NAMALWA (cell line): ENCODE measurements at places on chromosomes 1 and 21.

- no peak for DNase-seq
Observed at GRCh38 chr1:95956215-95956614, 722.2 kb downstream of the RWDD3 start.

GRCh38 chr1:59685101-59685500, 129.6 kb upstream of the HOOK1 start:
- no peak for DNase-seq

GRCh38 chr1:41631971-41632370, 147.5 kb upstream of the EDN2 start:
- no peak for DNase-seq

DNA sequence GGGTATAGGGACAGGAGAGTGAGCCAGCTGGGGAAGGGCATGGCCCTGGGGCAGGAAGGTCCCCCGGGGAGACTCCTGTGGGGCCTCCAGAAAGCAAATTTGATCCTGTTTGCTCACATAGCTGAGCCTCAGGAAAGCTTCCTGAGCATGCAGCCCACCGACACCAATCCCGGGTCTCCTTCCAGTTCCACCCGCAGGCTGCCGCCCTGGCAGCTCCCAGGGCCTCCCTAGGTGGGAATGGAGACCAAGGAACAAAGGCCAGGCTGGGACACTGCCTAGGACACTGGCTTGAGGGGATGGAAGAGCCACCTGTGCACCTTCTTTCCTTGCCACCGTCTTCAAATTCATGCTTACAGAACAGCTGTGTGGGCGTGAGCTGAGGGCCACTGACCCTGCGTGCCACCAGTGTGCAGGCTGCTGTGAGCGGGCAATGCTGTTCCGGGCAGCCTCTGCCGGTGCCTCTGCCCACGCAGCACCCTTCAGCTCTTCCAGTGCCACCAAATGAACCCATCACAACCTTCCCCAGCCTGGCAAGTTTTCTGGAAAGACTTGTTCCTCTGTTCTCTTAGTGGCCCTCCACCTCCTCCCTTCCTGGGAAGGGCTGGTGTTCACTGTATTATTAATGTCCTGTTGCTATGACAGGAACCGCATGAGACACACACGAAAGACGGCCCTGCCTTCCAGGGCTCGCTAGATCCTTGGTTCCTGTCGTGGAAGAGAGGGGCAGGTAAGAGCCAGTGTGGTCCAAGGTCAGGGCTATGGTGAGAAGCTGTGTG, 53.6 kb downstream of the ACBD3 start:
- no peak for DNase-seq

DNA sequence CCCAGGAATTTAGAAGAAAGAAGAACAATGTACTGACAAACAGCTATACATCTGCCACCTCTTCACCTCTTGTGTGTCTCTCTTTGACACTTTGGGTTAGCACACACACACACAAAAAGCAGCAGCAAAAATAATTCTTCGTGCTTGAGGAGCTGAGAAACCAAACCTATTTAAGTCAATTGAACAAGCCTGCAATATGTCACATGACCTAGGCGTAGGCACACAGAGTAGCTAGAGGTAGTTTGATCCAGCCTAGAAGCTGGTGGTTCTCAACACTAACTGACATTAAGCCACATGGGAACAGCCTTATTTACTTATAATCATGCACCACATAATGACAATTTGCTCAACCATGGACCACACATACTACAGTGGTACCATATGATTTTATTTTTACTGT, 32.3 kb downstream of the RRAGC start:
- DNase-seq, result no peak

- no peak for DNase-seq
Observed at GRCh38 chr1:233652526-233652925, 38.6 kb downstream of the KCNK1 start.

DNA sequence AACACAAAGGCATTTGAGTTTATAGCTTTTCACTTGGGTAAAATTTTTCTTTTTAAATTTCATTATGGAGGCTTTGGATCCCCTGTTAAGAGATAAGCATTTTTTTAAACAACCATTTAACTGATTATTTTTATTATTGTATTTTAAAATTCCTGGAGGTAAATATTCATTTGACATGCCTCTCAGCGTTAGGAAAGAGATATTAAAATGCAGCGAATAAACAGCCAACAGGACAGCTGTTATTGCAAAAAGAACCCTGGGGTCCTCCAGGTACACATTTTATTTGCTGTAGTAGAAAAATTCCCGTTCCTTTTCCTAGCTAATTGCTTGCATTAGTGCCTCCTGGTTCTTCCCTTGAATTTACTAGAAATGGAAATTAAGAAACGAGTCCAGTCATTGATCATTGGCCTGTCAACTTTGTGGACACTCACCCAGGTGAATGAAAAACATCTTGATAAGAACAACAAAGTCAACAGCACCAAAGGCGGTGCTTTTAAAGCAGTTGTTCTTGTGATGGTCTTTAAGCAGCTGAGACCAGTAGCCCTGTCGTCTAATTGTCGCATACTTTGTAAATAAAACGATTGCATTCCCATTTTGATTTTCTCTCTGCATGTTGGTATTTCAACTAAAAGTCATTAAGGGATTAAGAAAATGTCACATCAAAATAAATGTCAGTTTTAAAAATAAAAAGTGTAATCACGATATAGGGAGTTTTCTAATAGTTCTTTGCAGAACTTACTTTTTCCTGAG, 282.4 kb downstream of the GRIK1 start:
- no peak for DNase-seq

- no peak for DNase-seq
Observed at GRCh38 chr1:61109158-61109557, 26.8 kb downstream of the NFIA start.

DNA sequence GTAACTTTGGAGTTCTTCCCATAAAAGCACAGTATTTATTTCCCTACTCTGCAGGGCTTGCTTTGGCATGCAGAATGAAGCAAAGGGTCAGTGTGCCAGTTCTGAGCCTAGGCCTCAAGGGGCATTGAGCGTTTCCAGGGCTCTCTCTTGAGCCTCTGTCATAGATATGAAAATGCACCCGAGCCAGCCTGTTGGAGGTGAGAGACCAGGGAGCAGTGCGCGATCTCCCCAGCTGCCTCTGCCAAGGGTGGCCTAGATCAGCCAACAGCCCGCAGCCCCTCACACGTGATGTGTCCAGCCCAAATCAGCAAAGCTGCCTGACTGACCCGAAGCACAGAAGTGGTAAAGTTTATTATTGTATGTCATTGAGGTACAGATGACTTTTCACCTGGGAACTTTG, 63.7 kb downstream of the TENT5C start:
- no peak for DNase-seq

GRCh38 chr1:52191395-52191965, 49.6 kb downstream of the ZFYVE9 start:
- DNase-seq, result no peak

GRCh38 chr1:187413405-187414169, 584.8 kb downstream of the PLA2G4A start:
- DNase-seq, result no peak

DNA sequence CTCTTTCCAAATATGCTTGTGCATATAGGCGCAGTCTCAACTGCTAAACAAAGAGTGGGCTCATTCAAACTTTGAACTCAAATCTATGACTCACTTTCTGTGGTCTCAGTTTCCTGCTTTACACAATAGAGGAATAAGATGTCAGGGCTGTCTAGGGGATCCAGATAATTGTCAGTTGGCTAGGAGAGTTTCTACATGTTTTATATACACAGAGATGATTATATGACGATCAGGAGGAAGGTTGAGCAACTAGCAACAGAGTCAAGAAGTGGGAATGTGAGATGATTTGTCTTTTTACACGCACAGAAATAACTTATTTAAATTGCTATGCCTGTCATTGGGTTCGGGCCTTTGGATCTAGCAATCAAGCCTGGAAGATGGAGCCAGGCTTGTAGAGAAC, 299.4 kb upstream of the LYPLAL1 start:
- DNase-seq, result no peak

DNA sequence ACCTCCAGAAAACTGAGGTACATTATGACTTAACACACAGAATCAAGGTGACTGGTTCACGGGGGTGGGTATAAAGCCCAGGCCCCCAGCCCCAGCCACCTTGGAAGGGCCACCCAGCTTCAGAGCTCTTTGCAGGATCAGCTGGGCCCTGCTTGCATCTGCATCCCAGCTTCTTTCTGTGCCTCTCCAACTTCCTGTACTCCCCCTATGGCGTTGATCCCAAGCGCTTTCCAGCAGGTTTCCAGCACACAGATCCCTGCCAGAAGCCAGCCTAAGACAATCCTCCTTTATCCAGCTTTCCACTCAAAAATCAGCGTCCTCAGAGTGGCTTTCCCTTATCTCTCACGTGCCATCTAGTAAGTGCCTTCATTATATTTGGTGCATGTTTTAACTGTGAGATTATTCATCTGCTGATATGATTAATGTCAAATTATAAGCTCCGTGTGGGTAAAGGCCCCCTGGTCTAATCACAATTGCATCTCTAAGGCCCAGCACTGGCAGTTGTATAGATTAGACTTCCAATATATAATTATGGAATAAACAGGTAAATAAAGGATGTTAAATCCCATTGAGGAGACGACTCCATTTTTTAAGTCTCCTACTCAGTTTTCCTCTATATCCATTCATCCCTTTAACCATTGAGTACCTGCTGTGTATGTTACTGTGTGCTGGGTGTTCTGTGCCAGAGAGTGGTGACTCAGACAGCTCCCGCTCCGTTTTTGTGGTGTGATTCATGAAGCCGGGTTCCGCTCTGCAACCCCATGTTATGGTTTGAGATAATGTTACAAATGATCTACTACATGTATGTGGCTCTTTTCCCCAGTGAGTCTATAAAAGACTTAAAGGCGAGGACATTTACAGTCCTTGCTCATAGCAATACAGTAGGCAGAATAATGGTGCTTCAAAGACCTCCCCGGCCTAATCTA, 387.6 kb downstream of the PCP4 start:
- no peak for DNase-seq

DNA sequence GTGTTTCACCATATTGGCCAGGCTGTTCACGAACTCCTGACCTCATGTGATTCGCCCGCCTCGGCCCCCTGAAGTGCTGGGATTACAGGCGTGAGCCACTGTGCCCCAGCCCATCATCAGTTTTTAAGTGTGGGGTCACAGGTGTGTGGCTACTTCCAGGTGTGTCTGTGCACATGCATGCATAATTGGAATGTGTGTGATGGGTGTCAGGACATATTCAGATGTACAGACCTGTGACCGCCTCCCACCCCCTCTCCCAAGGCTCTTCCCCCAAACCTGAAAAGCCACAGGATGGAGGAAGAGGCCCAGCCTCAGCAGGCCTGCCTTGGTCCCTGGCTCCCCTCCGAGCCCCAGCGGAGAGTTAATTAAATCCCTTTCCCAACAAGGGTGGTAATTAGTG, 37.3 kb upstream of the CSF3R start:
- DNase-seq, result no peak

- DNase-seq, result no peak
Observed at GRCh38 chr21:33286600-33287456, 20.7 kb downstream of the IL10RB start.

DNA sequence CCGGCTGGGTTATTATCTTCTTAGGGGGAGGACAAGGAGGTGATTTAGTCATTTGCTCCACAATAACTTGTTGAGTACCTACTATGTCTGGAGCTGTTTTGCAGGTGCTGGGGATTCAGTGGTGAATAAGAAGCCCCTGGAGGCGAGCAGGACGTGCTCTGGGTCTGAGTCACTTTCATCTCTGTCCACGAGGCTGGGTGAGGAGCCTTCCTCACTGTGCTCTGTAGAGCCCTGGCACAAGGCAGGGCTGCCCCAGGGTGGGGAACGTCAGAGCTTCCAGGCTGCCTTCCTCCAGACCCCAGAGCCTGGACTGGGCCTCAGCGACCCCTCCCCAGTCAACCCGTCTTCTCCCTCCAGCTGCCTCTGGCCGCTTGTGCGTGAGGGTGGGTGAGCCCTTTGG, 2.5 kb upstream of the PADI6 start:
- no peak for DNase-seq

DNA sequence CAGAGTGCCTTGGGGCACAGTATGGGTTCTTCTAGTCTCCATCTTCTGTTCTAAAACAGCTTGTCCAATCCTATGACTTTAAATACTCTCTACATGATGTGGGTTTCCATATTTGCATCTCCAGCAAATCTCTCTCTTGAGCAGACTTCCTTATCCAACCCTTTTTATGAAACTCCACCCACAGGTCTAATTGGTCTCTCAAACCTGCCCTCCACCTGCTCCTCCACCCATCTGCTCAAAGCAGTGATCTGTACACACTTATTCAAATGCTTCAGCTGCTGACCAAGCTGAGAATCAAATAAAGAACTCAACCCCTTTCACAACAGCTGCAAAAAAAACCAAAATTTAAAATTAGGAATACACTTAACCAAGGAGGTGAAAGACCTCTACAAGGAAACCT, 11.5 kb downstream of the MCOLN2 start:
- peak; percentile 56 for DNase-seq

GRCh38 chr1:160629286-160630210, 17.3 kb downstream of the SLAMF1 start:
- DNase-seq, result no peak

GRCh38 chr1:111733183-111733991, 5.8 kb downstream of the INKA2 start:
- no peak for DNase-seq

DNA sequence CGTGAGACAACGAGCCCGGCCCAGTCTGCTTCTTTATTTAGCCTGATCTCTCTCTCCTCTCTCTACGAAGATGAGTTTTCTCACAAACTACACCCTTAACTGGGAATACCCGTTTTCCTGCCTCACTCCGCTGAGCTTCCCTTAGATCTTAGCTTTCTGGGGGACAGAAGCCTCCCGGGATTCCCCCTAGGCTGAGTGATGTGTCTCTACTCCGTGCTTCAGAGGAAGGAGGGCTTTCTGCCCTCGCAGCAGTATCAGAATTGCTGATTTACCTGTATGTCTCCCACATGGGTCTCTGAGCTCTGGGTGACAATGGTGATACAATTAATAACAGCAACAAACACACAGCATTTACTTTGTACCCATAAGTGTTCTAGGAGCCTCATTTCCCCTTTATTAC, 1.0 kb downstream of the ZBTB17 start:
- peak; percentile 69 for DNase-seq

- DNase-seq, result no peak
Observed at GRCh38 chr1:208007319-208007937, 96.5 kb upstream of the CD34 start.
